ENCODE measurements at places on chromosomes 12 and 14.

DNA sequence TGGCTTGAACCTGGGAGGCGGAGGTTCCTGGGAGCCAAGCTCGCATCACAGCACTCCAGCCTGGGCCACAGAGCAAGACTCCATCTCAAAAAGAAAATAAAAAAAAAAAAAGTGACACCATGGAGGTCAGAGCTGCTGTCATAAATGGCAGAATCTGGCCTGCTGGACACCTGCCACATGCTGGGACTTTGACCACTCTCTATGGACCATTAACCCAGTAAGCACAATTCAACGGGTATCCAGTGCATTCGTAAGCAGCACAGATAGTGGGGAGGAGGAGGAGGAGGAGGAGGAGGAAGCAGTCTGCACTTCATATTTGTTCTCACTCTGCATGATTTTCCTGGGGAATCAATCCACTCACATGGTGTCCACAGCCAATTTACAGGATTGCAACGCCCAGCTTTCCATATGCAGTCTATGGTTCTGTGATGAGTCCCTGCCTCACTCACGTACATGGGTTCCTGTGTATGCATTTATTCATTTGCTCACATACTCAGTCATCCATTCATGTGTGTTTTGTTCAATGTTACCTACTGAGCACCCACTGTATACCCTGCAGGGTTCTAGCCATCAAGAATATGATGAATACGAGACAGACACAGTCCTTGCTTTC, 326.8 kb downstream of the GLT1D1 start:
- DNase-seq: no peak

DNA sequence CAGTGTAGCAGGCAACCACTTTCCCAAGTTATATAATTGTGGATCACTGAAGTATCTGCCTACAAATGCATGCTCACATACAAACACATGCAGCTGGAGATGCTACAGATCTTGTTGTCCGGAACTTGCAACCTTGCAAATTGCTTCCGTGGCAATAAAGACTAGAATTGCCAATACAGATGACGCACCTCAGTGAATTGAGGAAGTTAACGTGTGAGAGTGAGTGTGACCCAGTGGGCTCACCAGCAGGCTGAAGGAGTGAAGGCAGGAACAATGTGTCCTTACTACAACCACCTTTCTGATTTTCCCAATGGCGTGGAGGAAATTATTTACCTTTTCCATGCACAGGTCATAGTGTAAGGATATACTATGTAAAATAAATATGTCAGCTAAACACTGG, 89.4 kb upstream of the GRIP1 start:
- DNase-seq: no peak

DNA sequence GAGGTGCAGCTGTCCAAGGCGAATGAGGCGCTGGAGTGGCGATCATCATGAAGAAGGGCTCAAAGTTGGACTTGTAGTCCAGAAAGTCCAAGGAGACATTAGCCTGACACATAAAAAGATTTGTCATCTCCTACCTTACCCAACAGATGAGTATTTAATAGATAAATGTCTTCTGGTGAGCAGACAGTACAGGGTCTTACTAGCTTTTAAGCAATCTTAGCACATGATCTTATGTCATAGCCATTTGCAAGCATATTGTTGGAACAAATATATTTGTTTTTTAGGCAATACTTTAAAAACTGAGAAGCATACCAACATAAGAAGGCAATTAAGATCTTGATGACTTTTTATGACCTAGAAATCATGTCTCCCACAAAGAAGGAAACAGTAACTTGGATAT, 16.0 kb downstream of the GNS start:
- no peak for DNase-seq

- no peak for DNase-seq
These were observed 2.4 kb upstream of the LYZ start for GRCh38 chr12:69345742-69346141.

- DNase-seq: no peak
These were observed 23.4 kb upstream of the BMP4 start for GRCh38 chr14:53979747-53980642.

Measured in CD4-positive, alpha-beta memory T cell (primary cell).